ENCODE measurements at places on chromosomes 7 and 10.

- H3K27me3 ChIP-seq, result no peaks in the 10 kb centered on the region
- peak overlapping the region; percentile 58 for H3K27ac ChIP-seq
- H3K36me3 ChIP-seq, result no peaks in the 10 kb centered on the region
- no peak overlapping the region for H3K4me3 ChIP-seq
- peak; percentile 91 for DNase-seq
Measured at GRCh38 chr7:104971290-104972071, 42.5 kb upstream of the KMT2E start.

GRCh38 chr10:78255796-78256638 lies 222.4 kb downstream of the RPS24 start:
- no peaks in the 10 kb centered on the region for H3K27me3 ChIP-seq
- DNase-seq, result no peak
- H3K4me3 ChIP-seq, result no peak overlapping the region
- H3K27ac ChIP-seq, result no peak overlapping the region

DNA sequence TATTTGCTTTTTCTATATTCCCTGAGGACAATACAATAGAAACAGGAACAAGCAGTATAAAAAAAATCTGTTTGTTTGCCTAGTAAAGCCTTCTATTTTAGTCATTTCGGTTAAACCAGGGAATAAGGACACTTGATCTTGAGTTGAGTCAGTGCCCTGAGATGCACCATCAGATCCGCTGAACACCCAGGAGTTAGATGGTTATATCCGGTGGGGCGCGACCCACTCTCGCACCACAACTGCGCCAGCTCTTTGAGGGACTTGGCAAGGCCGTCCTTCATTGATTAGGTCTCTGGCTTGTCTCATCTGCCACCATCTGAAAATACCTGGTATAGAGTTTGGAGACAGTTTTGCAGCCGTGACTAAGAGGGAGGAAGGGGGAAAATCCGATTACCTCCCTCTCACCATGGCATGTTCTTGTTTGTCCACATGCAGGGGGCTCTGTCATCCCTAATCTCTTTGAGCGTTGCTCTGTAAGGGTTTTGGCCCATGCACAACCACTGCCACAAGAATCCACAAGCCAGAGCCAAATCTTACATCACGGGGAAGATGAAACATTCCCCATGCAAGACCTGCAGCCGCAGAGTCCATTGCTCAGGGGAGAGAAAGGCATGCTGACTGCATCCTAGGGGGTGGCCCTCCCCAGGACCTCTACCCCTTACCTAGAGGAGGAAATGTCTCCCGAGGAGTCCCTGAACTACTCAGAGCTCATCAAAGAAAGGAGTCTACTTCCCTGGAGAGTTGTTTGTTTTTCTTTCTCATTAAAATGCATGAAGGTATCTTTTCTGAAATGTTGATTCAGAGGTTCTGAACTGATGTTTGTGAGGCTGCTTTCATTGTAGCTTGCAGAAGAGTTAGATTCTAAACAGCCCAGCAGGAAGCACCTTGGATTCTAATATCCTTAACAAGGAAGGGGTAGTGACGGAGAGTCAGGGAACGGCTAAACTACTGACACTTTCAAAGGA lies 101.6 kb upstream of the FAM171A1 start:
- H3K4me1 ChIP-seq, result peaks cover 10% of the 10 kb centered on the region
- H3K27ac ChIP-seq, result peak overlapping the region; percentile 36
- no peaks in the 10 kb centered on the region for H3K36me3 ChIP-seq
- H3K27me3 ChIP-seq, result no peaks in the 10 kb centered on the region
- no peak overlapping the region for H3K4me3 ChIP-seq

- no peaks in the 10 kb centered on the region for H3K4me1 ChIP-seq
- no peak overlapping the region for H3K4me3 ChIP-seq
- no peaks in the 10 kb centered on the region for H3K36me3 ChIP-seq
- no peak for DNase-seq
Measured at GRCh38 chr10:77349226-77349625, 288.4 kb downstream of the KCNMA1 start.

DNA sequence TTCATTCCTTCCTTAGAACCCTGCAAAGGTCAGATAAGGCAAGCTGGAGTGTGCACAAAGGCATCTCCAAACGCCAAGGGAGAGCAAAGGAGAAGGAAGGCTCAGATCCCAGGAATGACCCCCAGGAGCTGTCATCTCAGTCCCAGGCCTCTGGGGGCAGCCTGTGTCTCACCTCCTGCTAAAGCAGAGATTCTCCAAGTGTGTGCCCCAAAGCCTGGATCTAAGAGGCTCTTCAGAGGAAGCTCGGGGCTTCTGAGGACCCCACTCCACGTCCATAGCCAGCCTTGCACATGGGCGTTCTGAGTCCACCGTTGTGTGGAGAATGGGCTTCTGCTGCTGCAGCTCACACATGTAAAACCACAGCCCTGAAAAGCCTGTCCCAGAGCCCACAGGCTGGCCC lies 5.1 kb upstream of the GRID1 start:
- H3K4me3 ChIP-seq, result no peak overlapping the region
- H3K4me1 ChIP-seq, result peaks cover 22% of the 10 kb centered on the region
- no peaks in the 10 kb centered on the region for H3K36me3 ChIP-seq
- H3K27me3 ChIP-seq, result peaks cover 19% of the 10 kb centered on the region

DNA sequence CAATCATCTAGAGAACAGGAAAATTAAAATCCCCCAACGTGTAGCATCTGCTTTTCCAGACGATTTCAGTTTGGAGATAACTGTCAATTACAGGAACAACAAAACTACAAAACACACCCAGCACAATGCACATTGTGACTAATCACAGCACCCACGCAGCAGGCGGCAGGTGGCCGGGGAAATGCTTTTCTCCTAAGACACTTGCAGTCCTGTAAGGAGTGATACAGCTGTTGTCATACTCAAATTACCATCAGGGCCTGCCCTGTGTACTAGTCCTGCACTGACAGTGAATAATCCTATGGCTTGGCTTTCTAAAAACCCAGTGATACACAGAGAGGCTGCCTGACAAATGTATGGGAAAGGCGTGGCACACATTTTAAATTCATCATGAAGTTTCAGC lies 37.8 kb downstream of the COBL start:
- DNase-seq, result no peak
- H3K27ac ChIP-seq, result no peak overlapping the region
- no peaks in the 10 kb centered on the region for H3K36me3 ChIP-seq
- peaks cover 20% of the 10 kb centered on the region for H3K4me1 ChIP-seq
- H3K27me3 ChIP-seq, result peaks cover 2% of the 10 kb centered on the region

DNA sequence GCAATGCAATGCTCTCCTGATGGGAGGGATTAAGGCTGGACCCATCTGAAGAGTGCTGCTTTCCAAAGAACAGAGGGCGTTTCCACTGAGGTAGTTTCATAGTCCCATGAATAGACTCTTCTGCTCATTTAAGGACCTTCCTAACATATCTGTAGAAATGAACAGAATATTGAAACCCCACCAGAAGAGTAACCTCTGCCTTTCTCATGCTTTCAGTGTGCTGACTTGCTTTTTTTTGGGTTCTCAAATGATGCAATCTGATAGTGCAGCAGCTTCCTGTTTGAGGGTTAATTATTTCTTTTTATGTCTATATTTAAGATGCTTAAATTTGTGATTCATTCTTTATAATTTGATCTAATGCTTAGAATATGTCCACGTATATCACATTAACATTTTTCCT lies 82.2 kb downstream of the GATA3 start:
- H3K4me3 ChIP-seq, result no peak overlapping the region
- DNase-seq, result no peak
- H3K27ac ChIP-seq, result no peak overlapping the region
- no peaks in the 10 kb centered on the region for H3K27me3 ChIP-seq
- no peaks in the 10 kb centered on the region for H3K36me3 ChIP-seq
- H3K4me1 ChIP-seq, result no peaks in the 10 kb centered on the region

DNA sequence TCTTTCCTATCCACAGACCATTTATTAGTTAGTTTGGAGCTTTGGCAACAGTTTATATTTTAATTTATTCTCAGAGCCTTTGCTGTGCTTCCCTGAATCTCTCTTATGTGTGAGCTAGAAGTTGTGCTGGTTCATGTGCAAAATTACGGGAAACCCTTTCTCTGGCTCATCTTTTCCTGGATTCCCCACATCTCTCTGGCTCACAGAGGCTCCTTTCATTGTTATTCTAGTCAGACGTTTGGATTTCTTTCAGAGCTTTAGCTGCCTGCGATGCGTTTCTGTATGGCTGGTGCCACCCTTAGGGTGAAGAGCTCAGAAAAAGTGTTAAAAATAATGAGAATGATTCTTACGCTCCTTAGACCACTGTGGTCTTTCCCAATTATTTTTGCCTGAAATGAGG lies 53.3 kb downstream of the TPST1 start:
- no peak overlapping the region for H3K27ac ChIP-seq
- no peak overlapping the region for H3K4me3 ChIP-seq
- no peak for DNase-seq
- no peaks in the 10 kb centered on the region for H3K4me1 ChIP-seq
- H3K36me3 ChIP-seq, result no peaks in the 10 kb centered on the region

DNA sequence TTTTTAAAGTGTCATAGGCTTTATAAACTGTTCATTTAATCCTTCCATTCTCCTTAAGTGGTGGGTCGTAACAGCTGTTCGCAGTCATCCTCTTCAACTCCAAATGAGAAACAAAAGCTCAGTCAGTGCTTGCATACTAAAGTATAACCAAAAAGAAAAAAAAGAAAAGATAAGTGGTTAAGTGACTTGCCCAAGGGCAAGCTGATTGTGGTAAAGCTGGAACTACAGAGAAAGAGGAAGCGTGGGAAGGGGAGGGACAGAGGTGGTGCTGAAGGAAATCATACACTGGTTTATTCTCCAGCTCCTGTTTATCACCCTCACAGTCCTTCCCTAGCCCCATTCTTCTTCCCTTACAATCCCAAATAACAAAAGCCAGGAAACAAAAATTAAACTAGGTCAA lies 29.6 kb downstream of the IDE start:
- no peak overlapping the region for H3K4me3 ChIP-seq
- no peaks in the 10 kb centered on the region for H3K27me3 ChIP-seq
- no peak for DNase-seq
- no peaks in the 10 kb centered on the region for H3K36me3 ChIP-seq

DNA sequence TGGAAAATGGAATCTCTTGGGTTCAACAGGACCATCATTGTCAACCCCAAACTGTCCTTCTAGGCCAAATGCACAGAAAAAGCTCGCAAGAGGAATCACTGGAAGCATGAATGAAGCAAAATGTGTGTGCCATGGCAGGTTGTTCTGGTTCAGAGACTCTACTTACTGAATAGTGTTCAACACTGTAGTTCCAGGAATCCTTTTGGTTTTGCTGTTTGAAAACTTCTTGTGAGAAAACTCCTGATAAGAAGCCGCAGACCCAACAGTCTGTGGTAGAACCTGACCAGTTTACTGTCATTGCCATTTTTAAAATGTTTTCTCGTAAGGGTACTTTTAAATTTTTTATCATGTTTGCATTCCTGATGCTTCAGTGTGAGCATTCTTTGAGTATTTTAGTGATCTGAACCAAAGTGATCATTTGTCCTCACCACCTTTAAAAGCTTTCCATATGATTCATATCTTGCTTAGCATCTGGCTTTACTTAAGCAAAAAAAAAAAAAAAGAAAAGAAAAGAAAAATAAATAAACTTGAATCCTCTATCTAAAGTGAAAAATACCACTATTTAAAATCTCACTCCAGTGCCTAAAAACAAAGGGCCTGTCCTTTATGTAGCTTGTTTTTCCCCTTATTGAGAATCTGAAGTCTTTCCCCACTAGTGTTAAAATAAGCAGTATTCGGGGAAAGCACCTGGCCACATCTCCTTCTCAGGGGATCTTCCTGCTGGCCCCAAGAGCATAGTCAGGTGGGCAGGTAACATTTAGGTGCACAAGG lies 92.4 kb downstream of the WNT2 start:
- no peaks in the 10 kb centered on the region for H3K27me3 ChIP-seq
- no peak for DNase-seq
- H3K27ac ChIP-seq, result no peak overlapping the region
- H3K36me3 ChIP-seq, result peaks cover 9% of the 10 kb centered on the region

GRCh38 chr10:110837418-110838171 lies 34.1 kb upstream of the PDCD4 start:
- no peaks in the 10 kb centered on the region for H3K36me3 ChIP-seq
- peaks cover 15% of the 10 kb centered on the region for H3K4me1 ChIP-seq
- peak overlapping the region; percentile 10 for H3K27ac ChIP-seq

- no peaks in the 10 kb centered on the region for H3K4me1 ChIP-seq
- H3K36me3 ChIP-seq, result no peaks in the 10 kb centered on the region
- no peak for DNase-seq
- H3K27me3 ChIP-seq, result no peaks in the 10 kb centered on the region
- no peak overlapping the region for H3K4me3 ChIP-seq
- no peak overlapping the region for H3K27ac ChIP-seq
Measured at GRCh38 chr10:35684586-35684985, 42.5 kb upstream of the FZD8 start.

DNA sequence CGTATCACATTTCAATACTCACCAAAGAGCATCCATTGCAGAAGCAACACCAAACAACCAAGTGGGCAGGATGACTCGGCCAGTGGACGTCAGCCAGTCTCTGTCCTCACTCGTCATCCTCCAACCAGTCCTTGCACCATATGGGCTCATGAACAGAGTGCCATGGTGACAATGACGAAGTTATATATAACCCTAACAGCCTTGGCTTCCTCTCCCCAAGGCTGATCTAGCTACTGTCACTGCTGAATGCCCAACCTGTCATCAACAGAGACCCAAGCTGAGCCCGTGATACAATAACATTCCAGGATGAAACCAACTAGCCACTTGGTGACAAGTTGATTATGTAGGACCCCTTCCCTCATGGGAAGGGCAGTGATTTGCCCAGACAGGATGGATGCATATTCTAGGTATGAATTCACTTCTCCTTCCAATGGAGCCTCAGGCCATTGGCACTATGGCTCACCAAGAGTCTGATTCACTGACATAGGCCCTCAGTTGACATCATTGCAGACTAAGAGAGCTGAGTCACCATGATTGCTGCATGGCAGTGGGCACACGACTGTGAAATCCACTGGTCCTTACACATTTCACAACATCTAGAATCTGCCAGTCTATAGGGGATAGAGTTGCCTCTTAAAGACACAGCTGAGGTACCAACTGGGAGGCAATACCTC lies 26.3 kb upstream of the PPIF start:
- H3K4me1 ChIP-seq, result peaks cover 22% of the 10 kb centered on the region
- H3K36me3 ChIP-seq, result peaks cover 6% of the 10 kb centered on the region
- H3K27ac ChIP-seq, result no peak overlapping the region
- no peak for DNase-seq
- no peak overlapping the region for H3K4me3 ChIP-seq

GRCh38 chr10:78768876-78769275 lies 299.9 kb upstream of the ZMIZ1 start:
- no peak for DNase-seq
- no peak overlapping the region for H3K4me3 ChIP-seq
- H3K27ac ChIP-seq, result no peak overlapping the region
- H3K27me3 ChIP-seq, result no peaks in the 10 kb centered on the region
- no peaks in the 10 kb centered on the region for H3K36me3 ChIP-seq

- DNase-seq, result no peak
- H3K4me1 ChIP-seq, result peaks cover 13% of the 10 kb centered on the region
- H3K36me3 ChIP-seq, result peaks cover 71% of the 10 kb centered on the region
Measured at GRCh38 chr7:100559127-100559526, 14.6 kb downstream of the SAP25 start.
